ENCODE measurements at places on chromosomes 11 and 22.

GRCh38 chr11:12925520-12925919, 83.6 kb upstream of the RASSF10 start:
- no peak for DNase-seq

- DNase-seq, result no peak
Observed at GRCh38 chr11:125449565-125449964, 46.5 kb downstream of the FEZ1 start.

- no peak for DNase-seq
Observed at GRCh38 chr11:64017945-64018224, 17.8 kb upstream of the FLRT1 start.

- no peak for DNase-seq
Observed at GRCh38 chr11:76577226-76577920, 93.2 kb downstream of the LRRC32 start.

DNA sequence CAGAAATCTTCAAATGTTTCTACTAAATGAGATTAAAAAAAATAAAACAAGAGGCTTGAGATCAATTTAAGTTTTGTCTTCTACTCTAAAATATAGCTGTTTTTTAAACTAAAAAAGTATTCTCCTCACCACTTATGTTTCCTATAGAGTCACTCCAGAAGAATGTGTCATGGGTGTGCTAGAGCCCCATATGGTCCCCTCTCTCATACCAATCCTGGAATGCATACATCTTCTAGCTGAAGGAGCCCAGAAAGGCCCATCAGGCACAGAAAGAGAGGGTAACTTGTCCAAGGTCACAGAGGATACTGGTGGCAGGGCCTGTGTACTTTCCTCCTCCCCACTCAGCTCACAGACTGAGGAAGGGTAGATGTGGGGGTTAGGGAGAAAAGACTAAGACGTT, 34.4 kb downstream of the RELT start:
- DNase-seq, result no peak

DNA sequence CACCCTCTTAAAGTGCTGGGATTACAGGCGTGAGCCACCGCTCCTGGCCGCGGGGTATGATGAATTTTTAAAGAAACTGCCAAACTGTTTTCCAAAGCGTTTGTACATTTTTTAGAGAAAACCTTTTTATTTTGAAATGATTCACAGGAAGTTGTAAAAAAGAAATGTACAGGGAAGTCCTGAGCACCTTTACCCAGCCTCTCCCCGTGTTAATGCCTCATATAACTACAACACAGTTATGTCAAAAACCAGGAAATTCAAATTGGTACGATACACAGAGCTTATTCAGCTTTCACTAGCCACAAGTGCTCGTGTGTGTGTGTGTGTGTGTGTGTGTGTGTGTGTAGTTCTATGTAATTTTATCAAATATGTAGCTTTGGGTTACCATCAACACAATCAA, 7.0 kb upstream of the FAM118A start:
- no peak for DNase-seq

- no peak for DNase-seq
Observed at GRCh38 chr11:130181295-130182272, 22.0 kb downstream of the ST14 start.

DNA sequence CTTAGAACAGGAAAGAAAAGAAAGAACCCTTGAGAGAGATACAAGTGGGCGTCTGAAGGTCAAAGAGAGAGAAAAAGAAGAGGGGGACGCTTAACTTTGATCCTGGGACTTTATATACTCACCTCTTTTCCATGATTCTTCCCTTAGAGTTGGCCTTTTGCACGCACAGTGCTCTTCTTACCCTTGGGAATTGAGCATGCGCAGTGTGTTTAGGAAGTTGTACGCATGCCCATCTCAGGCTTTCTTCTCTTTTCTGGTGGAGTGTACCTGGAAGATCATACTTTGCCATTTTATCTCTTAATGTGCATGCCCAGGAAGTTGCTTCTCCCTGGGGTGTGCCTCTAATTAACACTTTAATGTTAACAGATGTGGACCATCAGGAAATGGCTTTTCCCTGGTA, 229.6 kb upstream of the ANO3 start:
- DNase-seq, result no peak

GRCh38 chr22:21033895-21034294, 1.5 kb upstream of the SLC7A4 start:
- no peak for DNase-seq

DNA sequence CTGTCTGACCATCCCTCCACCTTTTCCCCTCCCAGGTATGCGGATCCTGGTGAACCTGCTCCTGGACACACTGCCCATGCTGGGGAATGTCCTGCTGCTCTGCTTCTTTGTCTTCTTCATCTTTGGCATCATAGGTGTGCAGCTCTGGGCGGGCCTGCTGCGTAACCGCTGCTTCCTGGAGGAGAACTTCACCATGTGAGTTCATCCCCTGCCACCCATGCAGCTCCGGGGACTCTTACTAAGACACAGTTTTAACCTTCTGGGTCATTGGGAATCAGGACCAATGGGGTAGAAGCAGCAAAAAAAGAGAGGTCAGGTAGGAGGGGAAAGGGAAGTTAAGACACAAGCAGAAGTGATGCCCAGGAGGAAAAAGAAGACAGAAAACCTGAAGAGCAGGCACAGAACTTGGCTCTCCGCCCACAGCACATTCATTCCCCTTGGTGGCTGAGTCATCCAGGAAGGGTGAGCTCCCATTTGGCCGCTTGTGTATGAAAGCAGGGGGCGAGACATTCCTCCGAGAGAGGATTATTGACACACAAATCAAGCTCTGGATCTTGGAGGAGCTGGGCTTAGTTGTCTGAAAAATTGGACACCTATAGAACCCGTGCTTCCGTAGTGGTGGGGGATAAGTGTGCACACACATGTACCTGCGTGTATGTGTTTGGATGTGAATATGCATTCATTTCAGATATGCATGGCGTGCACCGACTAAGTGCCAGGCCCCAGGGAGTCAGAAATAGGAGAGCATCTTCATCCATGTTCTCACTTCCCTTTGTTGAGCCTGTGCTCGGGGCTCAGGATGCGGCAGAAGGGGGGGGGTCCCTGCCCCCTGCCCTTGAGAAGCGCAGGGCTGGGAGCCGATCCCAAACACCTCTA, 64.2 kb downstream of the CACNA1I start:
- no peak for DNase-seq

DNA sequence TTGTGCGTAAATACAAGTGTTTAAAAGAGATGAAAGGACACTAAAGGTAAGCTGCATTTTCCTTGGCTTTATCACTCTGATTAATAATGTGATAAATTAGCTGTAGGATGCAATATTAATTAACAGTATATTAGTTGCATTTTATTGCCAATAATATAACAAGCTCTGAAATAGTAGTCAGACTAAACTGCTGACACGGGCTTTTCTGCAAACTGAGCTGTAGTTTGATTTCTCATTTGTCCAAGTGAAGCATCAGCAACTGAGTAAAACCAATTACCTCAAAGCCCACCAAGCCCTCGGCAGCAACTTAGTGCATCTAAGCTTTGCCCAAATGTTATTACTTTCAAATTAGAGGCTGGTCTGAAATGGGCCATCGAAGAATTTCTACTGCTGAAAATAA, 33.5 kb downstream of the ARL14EP start:
- no peak for DNase-seq

- DNase-seq, result no peak
Observed at GRCh38 chr11:69280994-69281393, 13.0 kb upstream of the MYEOV start.

DNA sequence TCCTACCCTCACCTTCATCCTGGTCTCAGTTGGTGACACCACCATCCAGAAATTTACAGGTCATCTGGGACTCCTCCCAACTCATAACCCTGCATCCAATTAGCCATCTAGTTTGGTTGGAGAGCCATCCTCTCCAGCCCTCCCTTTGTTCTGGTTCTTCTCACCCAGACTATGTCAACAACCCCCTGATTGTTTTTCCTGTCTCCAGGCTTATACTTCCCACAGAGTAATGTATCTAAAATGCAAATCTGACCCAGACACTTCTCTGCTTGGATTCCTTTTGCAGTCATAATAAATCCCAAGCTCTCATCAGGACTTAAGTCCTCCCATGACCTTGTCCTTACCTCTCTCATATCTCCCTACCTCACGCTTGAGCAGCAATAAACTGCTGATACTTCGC, 3.0 kb downstream of the TTC12 start:
- DNase-seq, result no peak

- DNase-seq, result no peak
Observed at GRCh38 chr22:30940685-30941362, 27.8 kb downstream of the MORC2 start.

- DNase-seq, result no peak
Observed at GRCh38 chr11:111350811-111351210, 28.3 kb downstream of the POU2AF1 start.

DNA sequence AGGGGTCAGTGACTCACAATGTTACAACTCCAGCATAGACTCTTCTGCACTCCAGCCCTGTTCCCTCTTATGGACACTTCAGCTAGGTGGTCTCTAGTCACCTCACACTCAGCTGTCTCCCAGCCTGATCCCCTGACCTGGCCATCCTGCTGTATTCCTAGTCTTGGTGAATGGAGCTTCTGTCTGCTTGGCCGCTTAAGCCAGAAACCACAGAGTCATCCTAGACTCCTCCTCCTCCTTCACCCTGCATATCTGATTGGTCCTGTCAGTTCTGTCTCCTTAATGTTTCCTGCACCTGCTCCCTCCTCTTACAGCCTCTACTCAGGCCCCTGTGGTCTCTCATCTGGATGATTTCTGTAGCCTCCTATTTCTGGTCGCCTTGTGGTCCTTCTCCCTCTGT, 144.9 kb downstream of the HIPK3 start:
- peak; percentile 33 for DNase-seq

DNA sequence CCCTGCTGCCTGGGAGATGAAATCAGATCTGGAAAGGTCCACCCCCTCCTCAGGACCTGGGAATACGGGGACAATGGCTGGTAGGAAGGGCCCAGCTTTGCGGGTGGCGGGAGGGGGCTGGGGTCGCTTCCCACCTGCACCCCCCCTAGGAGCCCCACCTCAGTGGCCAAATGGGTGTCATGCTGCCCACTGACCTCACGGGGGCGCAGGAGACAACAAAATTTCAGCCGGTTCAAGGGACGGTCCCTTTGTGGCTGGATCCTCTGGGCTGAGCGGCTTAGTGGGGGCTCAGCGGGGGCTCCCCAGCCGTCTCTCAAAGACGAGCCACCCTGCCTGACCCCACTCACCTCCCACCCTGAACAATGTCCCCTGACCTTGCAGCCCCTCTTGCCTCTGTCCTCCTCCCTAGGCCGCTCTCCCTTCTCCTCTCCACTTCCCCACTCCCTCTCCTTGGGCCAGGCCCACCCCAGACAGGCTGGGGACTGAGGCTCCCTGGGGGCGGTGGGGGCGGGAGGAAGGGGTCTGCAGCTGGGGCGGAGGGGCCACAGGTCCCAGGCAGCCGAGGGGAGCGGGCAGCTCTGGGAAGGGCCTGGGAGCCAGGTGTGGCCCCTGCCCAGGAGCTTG, 39.3 kb upstream of the H19 start:
- DNase-seq, result no peak

DNA sequence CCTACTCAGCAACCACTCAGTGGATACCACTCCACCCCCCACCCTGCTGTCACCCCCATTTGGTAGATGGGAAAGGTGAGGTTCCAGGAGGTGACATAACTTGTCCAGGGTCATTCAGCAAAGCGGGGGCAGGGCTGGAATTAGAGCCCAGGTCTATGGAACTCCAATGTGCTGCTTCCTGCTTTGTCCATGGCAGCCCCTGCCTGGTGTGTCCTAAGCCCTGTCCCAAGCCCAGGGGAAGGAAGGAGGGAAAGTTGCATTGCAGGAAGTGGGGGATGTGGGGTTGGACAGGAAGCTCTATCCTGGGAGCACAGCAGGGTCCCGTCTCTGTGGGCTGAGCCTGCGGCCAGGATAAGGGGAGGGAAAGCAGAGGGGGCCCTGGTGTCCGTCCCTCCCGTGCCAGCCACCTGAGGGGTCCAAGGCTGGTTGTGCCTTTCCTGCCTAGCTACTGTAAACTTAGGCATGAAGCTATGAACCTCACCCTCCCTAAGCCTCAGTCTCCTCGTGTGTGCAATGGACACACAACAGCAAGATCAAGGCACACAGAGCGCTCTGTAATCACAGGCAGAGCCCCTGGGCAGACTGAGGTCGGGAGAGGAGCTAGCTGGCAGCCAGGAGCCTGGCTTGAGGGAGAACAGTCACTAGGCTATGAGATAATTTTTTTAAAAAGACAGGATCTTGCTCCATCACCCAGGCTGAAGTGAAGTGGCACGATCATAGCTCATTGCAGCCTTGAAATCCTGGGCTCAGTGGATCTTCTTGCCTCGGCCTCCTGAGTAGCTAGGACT, 12.9 kb downstream of the GAL3ST1 start:
- no peak for DNase-seq

DNA sequence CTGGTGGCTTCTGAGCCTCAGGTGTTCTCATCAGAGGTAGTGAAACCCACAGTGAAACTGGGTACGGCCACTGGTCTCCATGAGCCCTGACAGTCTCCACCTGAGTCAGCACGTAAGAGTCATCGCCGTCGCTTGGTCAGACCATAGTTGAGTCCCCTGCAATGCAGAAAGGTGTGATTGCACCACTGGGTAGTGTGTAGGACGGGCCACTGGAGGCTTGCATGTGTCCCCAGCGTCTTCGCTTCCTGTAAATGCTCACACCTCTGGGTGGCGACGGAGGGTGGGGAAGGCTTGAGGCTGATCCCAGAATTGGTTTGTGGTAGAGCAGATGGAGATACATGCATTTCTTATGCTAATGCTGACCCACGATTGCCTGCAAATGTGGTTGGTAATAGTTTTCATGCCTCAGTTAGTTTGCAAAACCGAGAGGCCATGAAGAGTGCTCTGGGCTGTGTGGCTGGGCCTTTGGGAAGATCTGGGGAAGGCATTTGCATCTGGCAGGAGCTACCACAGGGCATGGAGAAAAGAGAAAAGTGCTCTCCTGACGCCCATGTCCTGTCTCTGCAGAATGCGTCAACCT, 26.5 kb downstream of the CTTN start:
- DNase-seq, result no peak

DNA sequence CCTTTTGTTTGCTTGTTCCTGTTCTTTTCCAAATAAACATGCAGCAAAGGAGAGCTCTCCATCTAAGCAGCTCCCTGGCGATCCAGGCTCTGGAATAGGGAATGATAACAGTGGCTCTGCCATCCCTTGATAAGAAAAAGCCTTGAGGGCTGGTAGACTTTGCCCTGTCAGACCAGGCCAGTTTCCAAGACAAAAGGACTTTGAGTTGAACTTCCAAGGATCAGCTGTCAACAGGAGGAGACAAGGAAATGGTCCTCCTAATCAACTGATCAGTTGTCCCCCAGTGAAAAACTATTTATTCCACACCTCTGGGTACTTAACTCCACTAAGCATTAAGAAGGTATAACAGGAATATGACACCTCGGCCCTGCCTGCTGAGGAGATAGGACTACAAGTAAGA, 127.8 kb downstream of the PARVA start:
- DNase-seq, result no peak

- DNase-seq, result no peak
Observed at GRCh38 chr11:20600551-20600950, 1.1 kb downstream of the SLC6A5 start.

DNA sequence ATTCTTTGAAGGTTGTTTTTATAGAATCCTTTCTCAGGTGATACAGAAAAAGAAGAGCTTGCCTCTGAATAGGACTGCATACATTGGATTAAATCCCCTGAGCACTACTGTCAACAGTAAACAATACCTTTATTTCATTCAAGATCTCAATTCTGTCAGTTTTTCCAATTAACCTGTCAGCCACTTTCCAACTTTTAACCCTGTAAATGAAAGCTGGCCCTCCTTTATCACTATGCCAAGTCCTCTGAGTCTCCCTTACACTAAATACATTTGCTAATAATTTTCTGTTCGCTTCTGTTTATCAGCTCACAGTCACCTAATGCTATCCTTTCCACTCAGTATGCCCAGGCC, 213.7 kb upstream of the ARHGAP42 start:
- no peak for DNase-seq

- DNase-seq, result no peak
Observed at GRCh38 chr11:106821826-106822225, 196.4 kb downstream of the GUCY1A2 start.
